ENCODE measurements at places on chromosomes 12 and 14. TPM values are rescaled to one million over a fixed set of nuclear protein-coding genes. Genes with fewer than 3 reads are reported as not detected.
A peak's percentile ranks its signal among the peaks of the same experiment; 100 is the strongest.

The LHX5 gene
- not detected for polyA plus RNA-seq

The KRT75 gene
- polyA plus RNA-seq = not detected

GRCh38 chr14:29548948-29549370 is 378.7 kb downstream of the PRKD1 start:
- no peaks in the 10 kb centered on the region for H3K27me3 ChIP-seq
- H3K4me3 ChIP-seq = no peak overlapping the region
- H3K27ac ChIP-seq = no peak overlapping the region

DNA sequence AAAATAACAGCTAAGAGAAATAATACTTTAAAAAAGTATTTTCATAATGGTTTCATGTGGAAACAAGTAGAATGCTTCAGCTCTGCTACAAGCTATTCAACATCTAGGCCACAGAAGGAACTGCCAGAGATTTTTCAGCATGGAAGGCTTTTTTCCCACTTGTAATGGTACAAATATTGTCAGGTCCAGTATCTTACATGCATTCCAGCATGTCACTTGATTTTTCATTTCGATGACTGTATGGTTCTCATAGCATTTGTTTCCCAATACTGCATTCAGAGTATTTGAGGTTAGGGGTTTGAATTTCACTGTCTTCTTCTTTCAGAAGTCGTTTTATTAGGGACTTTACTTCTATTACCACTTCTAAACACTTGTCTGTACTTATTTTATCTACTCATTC is 1701.5 kb upstream of the FLRT2 start:
- H3K4me1 ChIP-seq = no peaks in the 10 kb centered on the region
- no peak overlapping the region for H3K27ac ChIP-seq
- H3K4me3 ChIP-seq = no peak overlapping the region
- no peak for DNase-seq
- H3K27me3 ChIP-seq = no peaks in the 10 kb centered on the region

DNA sequence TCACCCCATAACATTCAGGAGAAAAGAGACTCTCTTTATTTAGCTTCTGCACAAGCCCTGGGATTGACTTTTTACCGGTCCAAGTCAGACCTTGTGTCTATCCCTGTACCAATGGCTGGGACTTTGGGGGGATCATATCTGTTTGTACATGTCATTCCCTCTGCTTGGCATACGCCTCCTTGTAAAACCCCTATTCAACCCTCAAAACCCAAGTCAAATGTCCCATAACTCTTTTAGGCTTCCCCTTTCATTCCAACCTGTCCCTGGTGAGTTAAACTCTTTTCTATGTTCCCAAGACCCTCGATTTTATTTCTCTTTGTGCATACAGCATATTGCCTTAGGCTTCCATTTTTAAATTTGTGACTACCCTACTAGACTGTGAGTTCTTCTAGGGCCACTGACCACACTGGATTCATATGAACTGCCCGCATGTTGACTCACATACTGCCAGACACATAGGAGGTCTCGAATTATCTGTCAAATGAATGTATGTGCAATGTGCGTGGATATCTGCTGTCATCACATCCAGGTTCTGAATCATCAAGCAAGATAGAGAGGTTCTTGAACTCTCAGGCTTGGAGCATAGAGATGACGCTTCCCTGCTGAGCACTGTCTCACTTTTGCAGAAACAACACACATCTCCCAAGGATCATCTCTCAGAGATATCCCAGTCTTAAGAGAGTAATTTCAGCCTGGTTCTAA is 548.6 kb upstream of the TBX3 start:
- no peaks in the 10 kb centered on the region for H3K27me3 ChIP-seq
- DNase-seq = peak; percentile 47
- no peaks in the 10 kb centered on the region for H3K36me3 ChIP-seq
- H3K27ac ChIP-seq = no peak overlapping the region
- no peak overlapping the region for H3K4me3 ChIP-seq
- H3K4me1 ChIP-seq = no peaks in the 10 kb centered on the region

DNA sequence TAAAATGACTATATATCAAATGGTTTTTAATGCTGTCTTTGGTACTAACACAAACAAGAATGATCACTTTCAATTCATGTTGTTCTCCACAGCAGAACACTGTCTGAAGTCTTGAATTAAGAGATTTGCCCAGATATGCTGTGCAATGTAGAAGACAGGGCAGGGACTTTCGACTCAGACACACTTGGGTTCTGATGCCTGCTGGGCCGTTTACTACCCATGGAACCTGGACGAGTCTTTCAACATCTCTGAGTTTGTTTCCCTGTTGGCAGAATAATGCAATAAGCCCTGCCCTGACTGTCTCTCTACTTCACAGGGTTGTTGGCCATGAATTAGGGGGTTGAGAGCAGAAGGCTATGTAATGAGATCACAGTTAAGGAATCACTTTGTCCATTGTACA is 162.6 kb upstream of the TMPO start:
- no peaks in the 10 kb centered on the region for H3K27me3 ChIP-seq
- H3K4me3 ChIP-seq = no peak overlapping the region
- no peak for DNase-seq
- no peaks in the 10 kb centered on the region for H3K36me3 ChIP-seq
- no peak overlapping the region for H3K27ac ChIP-seq
- no peaks in the 10 kb centered on the region for H3K4me1 ChIP-seq

Measured in fibroblast of lung (primary cell).